ENCODE measurements at places on chromosomes 3 and 15.

GRCh38 chr3:179063945-179064560 is 7.6 kb downstream of the ZMAT3 start:
- DNase-seq: peak; percentile 30

GRCh38 chr3:134294302-134295280 is 43.9 kb upstream of the RYK start:
- no peak for DNase-seq

- no peak for DNase-seq
Measured at GRCh38 chr3:88985491-88985890, 121.9 kb upstream of the EPHA3 start.

DNA sequence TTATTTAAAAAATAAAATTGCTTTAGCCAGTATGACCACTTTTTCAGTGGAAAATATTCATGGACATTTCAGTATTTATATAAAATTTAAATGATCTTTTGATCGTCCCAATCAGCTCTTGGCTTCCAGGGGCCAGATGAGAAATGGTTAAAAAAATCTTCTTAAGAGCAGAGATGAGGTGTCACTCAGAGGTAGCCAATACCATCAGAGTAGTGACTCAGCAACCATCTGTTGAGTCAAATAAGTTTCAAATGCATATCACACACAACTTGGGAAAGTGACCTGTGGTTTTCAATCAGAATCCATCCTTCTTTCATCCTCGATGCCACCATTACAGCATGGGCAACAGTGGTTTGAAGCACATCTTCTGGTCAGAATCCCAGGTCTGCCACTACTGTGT is 958.8 kb upstream of the NR2F2 start:
- no peak for DNase-seq

DNA sequence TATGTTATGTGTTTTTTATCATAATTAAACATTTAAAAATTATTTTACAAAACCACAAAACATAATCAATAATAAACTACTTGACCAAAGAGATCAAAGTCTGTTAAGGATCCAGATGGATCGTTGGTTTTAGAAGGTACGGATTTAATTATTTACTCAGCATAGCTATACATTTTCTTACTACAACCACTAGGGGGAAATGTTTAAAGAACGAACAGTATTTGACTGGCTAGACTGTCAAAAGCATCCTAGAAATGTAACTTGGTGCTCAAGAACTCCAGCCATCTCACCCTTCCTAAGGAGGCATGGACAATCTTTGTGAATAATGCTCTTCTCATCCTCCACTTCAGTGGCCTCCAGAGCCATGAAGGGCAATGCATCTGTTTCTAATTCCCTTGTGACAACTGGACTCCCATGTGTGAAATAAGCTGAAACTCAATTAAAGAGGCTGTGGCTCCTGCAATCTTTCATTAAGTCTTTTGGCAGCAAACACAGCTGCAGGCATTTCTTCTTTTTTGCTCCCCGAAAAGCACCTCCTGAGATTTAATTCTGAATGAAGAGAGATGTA is 94.7 kb upstream of the TUSC7 start:
- DNase-seq: peak; percentile 44

DNA sequence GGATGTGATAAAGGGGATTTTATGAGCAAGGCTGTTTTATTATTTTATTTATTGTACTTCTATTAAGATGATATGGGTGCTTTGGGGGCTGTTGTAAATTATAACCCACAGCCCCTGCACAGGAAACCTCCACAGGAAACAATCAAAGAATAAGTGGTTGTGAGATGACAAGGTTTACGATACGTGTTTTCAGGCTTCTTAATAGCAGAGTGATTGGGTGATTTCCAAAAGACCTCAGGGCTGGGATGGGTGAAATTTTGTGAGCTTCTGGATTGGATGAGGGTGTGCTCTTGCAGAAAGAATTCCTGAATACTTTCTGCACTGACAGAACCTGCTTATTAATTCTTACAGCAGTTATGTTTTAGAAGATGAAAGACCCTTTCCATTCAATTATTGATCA is 21.4 kb downstream of the CHL1 start:
- no peak for DNase-seq

- no peak for DNase-seq
Measured at GRCh38 chr3:19881036-19881435, 53.0 kb downstream of the EFHB start.

- no peak for DNase-seq
Measured at GRCh38 chr3:138019281-138020069, 9.5 kb downstream of the CLDN18 start.

DNA sequence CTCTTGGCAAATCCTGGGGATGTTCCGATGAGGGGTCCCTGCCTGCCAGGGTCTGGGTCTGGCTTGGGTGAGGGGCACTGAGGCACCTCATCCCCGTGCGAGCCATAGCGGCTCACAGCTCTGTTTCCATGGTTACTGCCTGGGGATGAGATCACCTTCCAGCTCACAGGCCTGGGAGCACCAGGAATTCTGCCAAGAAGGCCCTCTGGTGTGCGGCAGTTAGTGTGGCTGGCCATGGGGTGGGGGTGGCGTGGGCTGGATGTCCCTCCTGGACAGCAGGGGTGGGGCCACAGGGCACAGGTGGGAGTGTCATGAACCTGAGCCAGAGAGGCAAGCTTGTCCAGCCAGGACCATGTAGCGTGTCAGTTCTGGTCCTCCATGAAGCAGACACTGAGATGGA is 22.1 kb upstream of the PRR23E start:
- DNase-seq: peak; percentile 77

GRCh38 chr3:101823525-101823924 is 25.8 kb upstream of the NFKBIZ start:
- DNase-seq: no peak

- no peak for DNase-seq
Measured at GRCh38 chr15:35477312-35478262, 68.4 kb downstream of the DPH6 start.

DNA sequence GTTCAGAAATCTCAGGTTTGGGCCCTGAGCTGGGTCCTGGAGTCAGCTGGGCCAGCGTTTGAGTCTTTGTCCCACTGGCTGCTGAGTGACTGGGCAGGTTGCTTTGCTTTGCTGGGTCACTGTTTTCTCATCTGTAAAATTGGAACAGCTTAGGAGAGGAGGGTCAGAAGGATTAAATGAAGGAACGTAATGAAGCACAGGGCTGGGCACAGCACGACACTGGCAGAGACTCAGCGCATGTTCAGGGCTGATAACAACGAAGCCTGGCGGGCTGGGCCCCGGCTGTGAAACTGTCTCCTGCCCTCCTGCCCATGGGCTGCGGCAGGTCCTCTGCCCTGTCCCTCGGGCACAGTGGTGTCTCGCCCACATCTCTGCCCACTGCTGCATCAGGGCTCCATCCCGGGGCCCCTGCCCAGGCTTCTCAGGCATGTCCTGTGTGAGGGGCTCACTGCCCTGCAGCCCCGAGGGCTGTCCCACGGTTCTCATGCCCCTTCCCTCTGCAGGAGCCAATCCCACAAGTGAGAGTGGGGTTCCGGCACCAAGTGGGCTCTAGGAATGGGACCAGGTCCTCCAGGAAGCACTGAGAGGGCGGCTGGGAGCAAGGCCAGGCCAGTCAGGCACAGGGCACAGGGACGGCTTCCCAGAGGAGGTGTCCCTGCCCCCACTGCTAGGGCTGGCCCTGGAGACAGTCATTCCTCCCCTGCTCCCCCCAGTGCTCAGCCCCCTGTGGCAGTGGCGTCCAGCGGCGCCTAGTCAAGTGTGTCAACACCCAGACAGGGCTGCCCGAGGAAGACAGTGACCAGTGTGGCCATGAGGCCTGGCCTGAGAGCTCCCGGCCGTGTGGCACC is 88.0 kb downstream of the TBC1D2B start:
- DNase-seq: no peak

DNA sequence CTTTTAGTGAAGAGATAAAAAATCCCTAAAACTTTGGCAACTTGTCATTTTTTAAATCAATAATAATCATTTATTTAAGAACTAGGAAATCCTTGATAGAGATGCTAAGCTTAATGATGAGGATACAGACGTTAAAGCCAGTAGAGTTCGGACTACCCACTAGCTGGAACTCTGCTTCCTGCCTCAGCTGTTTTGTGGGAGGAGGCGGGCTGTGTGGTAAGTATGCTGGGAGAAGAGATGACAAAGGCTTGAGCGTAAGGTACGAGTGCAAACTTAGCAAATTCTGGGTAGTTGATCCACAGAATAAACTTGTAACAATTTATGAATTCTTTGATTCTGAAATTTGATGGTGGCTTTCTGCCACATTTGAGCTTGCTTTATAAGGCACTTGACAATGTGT is 111.2 kb upstream of the NANOGP8 start:
- no peak for DNase-seq

DNA sequence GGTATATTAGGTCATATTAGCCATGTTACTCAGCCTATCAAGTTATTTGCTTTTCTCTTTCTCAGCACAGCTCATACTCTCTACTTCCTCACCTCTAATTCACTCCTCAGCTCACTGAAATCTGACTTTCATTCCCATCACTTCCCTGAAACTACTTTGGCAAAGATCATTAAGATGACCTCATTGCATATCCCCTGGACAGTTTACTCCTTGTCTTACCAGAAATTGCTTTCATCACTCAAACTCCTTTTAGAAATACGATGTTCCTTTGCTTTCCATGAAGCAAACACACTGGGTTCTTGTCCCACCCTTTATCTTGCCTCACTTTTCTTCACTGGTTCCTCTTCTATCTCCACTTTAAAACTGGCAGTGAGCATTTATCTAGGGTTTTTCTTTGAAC is 354.4 kb downstream of the TUSC7 start:
- no peak for DNase-seq

DNA sequence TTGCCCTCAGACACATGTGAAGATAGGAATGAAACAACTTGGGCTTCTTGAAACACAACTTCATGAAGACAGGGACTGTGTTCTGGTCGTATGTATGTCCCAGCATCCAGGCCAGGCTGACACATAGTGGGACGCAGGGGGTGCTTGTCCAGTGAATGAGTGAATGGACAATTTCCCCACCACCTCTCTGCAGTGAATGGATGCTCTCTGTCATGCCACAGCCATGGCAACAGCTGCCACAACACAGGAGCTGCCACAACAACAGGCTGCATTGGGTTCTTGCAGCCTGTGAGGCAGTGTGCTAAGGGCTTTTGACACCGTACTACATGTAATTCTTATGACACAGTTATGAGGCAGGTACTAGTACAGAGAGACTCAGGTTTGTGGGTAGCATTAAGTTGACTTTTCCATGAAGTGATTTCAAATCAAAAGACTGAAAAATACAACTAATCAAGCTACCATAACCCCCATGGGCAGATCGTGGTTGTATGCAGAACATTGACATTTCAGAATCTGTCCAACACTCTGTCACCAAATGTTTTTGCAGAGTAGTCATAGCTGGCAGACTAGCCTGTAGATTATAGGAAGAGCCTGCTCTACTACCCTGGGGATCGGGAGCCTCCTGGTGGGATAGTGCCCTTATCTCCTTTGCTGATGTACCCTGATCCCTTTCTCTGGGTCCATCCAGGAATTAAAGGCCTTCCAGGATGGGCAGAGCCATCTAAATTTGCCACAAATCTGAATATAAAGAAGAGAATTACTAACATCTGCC is 40.8 kb downstream of the CLSTN2 start:
- DNase-seq: peak; percentile 36

DNA sequence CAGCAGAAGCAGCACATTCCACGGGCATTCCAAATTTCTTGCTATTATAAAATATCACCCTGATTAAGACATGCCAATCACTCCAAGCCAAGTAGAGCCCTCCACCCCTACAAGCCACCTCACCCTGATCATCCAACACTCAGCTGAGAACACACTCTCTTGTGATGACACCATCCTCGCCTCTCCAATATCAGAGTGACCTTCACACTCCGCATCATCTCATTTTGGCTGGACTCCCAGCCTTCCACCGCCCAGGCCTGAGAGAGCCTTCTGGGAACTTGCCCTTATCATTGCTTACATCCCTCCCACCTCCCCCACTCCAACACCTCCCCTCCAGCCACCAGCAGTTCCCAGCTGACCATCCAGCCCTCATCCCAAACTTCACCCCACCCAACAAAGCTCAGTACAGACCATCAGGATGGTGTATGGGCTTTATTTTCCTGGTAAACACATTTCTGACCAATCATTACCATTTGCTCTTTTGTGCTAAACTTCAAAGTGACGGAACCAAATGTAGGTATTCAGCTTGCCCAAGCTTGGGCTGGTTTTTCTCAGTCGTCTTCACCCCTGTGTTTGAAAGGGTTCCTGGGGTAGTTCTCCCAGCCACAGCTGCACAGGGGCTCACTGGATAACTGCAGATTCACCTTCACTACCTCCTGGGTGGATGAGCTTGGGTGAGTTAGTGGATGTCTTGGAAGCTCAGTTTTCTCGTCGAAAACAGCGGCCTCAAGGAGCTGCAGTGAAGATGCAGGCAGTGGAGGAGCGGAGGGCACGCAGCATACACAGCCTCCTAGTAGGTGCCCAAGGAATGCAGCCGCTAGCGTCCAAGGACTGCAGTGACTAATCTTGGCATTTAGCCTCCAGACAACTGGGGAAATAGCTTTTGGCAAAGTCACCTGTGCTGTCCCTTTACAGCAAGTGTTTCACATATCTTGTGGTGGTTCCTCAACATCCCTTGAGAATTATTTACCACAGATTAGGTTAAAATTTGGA is 115.1 kb downstream of the LIPC start:
- DNase-seq: peak; percentile 44

- no peak for DNase-seq
Measured at GRCh38 chr15:98909968-98910885, 97.4 kb downstream of the PGPEP1L start.

DNA sequence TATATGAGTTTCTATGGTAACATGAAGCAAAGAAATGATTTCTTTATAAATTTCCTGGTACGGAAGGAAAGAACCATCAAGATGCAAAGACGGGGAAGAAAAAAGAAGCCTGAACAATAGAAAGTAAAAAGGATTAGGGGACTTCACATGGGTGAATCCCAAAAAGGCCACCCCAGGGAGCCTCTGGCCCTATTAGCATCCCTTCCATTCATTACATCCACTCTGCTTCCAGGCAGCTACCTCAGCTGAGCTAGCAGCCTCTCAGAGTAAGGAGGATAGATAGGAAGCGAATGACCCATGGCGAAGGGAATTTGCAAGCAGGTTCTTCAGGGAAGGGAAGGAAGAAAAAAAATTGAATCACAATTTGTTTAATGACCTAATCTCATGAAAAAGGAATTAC is 81.6 kb downstream of the GABRB3 start:
- DNase-seq: no peak

- no peak for DNase-seq
Measured at GRCh38 chr15:55270291-55270690, 19.3 kb downstream of the RAB27A start.

DNA sequence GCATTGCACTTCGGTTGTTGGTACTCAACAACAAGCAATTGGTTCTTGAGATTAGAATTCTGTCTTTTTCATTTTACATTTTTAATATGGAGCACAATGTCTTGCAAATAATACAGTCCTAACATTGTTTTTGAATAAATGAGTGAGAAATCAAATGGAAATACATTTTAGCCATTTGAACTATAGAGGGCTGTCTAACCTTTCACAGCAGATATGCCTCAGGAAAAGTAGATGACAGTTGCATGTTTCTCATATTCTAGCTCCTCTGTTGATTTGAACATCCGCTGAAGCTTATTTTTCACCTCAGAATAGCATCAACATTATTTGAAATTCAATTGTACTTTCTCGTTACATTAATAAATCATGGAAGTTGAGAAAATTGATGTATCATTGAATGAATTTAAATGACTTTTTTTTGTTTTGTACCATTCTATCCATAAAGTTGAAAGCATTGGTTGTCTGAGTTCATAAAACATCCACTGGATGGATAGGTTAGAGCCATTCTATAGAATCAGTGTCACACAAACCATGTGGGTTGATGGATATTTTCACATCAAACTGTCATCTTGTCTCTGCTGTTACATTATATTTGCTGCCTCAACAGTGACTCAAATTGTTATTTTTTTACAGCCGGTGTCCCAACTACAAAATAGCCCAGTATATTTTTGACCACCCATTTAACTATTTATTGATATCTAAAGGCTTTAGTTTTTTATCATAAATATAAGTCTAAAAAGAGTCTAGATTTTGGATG is 928.3 kb downstream of the NSUN3 start:
- DNase-seq: no peak
